Renal cortical epithelial cell (primary cell): ENCODE measurements at places on chromosomes 2 and 18. TPM values are rescaled to one million over a fixed set of nuclear protein-coding genes. Genes with fewer than 3 reads are reported as not detected.
A peak's percentile ranks its signal among the peaks of the same experiment; 100 is the strongest.

DNA sequence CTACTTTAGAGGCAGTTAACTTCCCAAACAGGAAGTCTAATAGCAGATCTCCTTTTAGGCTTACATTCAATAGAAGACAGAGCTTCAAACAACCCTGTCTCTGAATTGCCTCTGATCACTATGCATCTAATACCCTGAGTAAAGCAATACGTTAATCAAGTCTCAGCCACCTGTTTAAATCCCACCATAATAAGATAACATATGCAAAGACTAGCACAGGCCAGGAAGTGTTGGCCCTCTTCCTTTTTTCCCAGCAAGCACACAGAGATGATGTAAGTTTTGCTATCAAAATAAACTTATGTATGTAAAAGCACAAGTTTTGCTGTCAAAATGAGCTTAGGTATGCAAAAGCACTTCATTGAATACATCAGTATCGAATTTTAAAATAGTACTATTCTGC lies 385.5 kb downstream of the RND3 start:
- DNase-seq, result no peak

Gene REG3A
- not detected in 2 replicates for total RNA-seq

Gene PCARE
- not detected in 2 replicates for total RNA-seq

- no peak for DNase-seq
Observed at GRCh38 chr2:121605820-121606733, 43.2 kb downstream of the CLASP1 start.

DNA sequence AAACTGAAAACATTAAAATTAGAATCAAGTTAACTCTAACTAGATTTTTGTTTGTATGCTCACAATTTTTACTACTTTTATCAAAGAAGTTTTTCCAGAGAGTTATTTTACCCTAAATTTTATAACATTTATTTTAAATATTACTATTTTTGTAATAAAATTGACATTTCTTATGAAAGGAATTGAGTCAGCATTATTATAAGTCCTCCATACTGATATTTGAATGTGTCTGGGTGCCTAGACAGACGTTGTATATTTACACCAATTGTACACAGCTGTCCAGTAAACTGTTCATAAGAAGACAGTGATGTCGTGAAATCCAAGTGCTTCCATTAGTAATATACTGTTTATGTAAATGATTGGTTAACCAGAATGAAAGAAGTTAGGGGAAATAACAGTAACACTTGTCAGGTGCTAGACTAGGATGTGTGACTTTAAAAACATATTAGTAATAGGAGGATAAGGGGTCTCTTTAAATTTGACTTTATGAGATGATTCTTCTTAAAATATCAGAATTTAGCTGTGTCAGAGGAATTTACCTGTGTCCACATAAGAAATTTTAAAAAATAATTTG lies 73.7 kb downstream of the TANK start:
- no peak for DNase-seq

- DNase-seq, result no peak
Observed at GRCh38 chr2:45258311-45258710, 249.1 kb upstream of the SIX2 start.

DNA sequence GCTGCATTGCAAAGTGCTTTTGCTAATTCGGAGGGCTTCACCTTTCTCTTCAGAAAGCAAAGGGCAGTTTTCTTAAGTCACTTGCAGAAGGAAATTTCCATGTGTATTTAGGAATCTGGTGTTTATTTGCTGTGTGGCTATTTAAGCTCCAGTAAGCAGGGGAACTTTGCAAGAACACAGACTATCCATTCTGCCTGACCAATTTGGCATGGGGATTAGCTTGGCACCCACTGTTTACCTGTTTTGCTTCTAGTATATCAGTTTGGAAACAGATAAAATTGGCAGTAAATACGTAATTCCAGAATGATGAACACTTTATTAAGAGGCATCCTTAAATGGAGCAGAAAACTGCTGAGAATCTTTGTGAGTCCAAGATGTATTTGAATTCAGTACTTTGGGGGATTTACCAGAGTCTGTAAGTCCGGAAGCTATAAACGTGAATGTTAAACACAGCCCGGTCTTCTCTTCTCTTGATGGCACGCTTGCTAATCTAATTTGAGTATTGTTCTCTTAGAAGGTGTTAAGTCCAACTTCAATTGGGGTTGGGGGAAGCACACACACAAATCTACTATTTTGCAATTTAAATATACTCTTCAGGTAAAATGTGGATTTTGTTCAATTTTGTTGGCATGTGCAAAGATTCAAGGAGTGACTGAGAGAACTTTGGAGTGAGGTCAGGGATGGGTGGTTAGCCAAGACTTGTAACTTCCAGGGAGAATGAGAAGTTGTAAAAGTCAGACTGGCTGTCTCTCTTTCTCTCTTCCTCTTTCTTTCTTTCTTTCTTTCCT lies 650 bp downstream of the ACKR3 start:
- DNase-seq, result no peak

Gene CRYGD
- total RNA-seq, result not detected in 2 replicates

DNA sequence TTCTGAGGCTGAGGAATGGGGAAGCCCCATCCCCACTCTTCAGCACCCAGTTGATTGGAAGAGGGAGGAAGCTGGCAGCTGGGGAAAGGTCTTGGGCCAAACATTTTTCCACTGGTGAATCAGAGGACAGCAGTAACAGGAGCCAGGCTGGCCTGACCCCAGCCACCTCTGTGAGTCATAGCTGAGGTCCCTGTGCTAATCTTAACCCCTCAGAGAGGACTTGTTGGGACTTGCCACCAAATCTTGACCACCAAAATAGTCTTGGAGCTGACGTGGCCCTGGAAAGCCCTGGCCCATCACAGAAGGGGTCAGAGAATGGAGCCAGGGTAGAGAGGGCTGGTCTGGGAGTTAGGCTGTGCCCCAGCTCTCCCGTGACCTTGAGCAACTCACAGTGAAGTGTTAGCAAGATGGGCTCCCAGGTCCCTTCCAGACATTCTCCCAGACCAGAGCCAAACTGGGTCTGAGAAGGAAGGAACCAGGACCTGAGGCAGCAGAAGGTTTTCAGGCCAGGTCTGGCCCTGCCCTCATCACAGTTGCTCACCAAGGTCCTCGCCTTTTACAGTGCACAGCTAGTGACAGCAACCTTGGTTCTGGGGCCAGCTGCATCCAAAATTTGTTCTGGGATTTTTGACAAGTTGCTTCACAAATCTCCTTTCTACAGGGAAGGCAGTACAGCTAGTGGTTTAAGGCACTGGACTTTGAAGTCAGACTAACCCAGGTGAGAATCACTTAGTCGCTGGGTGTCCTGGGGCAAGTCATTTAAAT lies 266.6 kb downstream of the CYP26B1 start:
- DNase-seq, result peak; percentile 51

GRCh38 chr2:155895016-155895415 lies 437.5 kb downstream of the NR4A2 start:
- no peak for DNase-seq

Gene EPHA4
- 7.1 and 15.8 TPM in 2 replicates for total RNA-seq

DNA sequence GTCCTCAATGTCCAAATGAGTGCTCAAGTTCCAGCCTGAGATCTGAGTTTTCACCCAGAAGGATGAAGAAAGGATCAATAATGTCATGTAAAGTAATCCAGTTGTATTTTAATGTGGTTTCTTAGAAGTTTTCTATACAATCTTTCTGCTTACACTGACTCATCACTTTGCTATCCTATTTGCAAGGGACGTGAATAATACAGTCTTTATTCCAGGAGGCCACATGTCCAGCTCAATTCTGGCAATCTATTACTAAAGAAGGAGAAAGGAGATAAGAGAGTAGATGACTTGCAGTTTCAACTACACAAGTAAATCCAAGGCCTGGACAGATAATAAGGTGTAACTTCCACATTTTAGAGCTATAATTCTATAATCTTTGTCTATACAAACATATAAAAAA lies 601.1 kb upstream of the SETBP1 start:
- DNase-seq, result peak; percentile 68
